Progenitor cell of endocrine pancreas (in vitro differentiated cells): ENCODE measurements at places on chromosomes 7 and 10. TPM values are rescaled to one million over a fixed set of nuclear protein-coding genes. Genes with fewer than 3 reads are reported as not detected.

GRCh38 chr10:110840923-110841428 lies 30.8 kb upstream of the PDCD4 start:
- no peak overlapping the region for H3K27ac ChIP-seq
- no peaks in the 10 kb centered on the region for H3K36me3 ChIP-seq
- H3K4me3 ChIP-seq = no peak overlapping the region
- no peaks in the 10 kb centered on the region for H3K27me3 ChIP-seq
- H3K4me1 ChIP-seq = peaks cover 41% of the 10 kb centered on the region

- peaks cover 25% of the 10 kb centered on the region for H3K4me1 ChIP-seq
- no peak for DNase-seq
- peak overlapping the region; percentile 84 for H3K27ac ChIP-seq
- no peak overlapping the region for H3K4me3 ChIP-seq
- H3K36me3 ChIP-seq = peaks cover 45% of the 10 kb centered on the region
These were observed 139.8 kb upstream of the AOAH start for GRCh38 chr7:36863901-36864701.

- H3K27me3 ChIP-seq = no peaks in the 10 kb centered on the region
- H3K36me3 ChIP-seq = no peaks in the 10 kb centered on the region
- no peak overlapping the region for H3K4me3 ChIP-seq
- H3K4me1 ChIP-seq = peaks cover 3% of the 10 kb centered on the region
- no peak for DNase-seq
These were observed 5.9 kb downstream of the MGMT start for GRCh38 chr10:129472696-129473555.

DNA sequence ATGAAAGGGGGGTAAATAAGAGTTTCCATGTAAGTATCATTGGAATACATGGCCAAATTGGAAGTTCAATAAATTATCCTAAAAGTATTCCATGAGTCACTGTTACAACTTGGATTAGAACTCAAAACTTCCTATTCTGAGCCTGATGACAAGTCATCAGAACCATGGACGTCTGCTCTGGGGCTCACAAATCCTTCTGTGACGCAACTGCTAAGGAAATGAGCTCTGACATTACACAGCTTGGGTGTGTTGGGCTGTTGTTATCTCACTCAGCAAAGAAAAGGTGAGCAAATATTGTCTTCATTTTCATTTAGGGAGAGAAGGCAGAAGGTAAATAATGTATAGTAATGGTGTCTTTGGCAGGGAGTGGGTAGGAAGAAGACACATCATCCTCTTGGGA lies 214.8 kb upstream of the ADO start:
- no peak overlapping the region for H3K4me3 ChIP-seq
- no peak for DNase-seq
- peaks cover 1% of the 10 kb centered on the region for H3K4me1 ChIP-seq
- H3K27me3 ChIP-seq = no peaks in the 10 kb centered on the region
- no peak overlapping the region for H3K27ac ChIP-seq

- no peak overlapping the region for H3K4me3 ChIP-seq
- no peak for DNase-seq
- no peaks in the 10 kb centered on the region for H3K36me3 ChIP-seq
- H3K4me1 ChIP-seq = peaks cover 6% of the 10 kb centered on the region
These were observed 97.6 kb downstream of the SUGCT start for GRCh38 chr7:40232242-40232893.

GRCh38 chr10:62068464-62068863 lies 167.0 kb downstream of the ARID5B start:
- no peak for DNase-seq
- no peaks in the 10 kb centered on the region for H3K27me3 ChIP-seq
- H3K36me3 ChIP-seq = peaks cover 24% of the 10 kb centered on the region
- no peak overlapping the region for H3K4me3 ChIP-seq
- no peaks in the 10 kb centered on the region for H3K4me1 ChIP-seq
- no peak overlapping the region for H3K27ac ChIP-seq

DNA sequence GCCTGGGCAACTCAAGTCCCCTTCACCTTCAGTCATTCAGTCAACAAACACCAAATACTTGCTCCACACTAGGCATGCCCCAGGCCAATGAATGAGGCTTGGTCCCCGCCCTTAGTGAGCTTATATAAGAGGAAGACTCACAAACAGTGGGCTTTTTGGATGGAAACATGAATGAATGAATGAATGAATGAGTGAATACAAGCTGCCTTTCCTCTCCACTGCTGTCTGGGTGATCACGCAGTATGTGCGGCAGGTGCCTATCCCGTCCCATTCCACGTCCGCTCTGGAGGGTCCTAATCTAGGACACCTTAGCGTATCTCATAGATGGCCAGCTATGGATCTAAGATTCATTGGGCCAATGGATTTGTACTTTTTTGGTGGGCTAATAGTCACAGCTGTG lies 19.8 kb upstream of the GTF2I start:
- H3K27me3 ChIP-seq = no peaks in the 10 kb centered on the region
- peaks cover 5% of the 10 kb centered on the region for H3K4me1 ChIP-seq
- H3K4me3 ChIP-seq = no peak overlapping the region
- DNase-seq = no peak

GRCh38 chr7:36538126-36538525 lies 148.5 kb downstream of the ANLN start:
- H3K4me1 ChIP-seq = no peaks in the 10 kb centered on the region
- no peak overlapping the region for H3K27ac ChIP-seq
- no peaks in the 10 kb centered on the region for H3K36me3 ChIP-seq
- DNase-seq = no peak
- H3K4me3 ChIP-seq = no peak overlapping the region

- no peaks in the 10 kb centered on the region for H3K36me3 ChIP-seq
- no peaks in the 10 kb centered on the region for H3K27me3 ChIP-seq
- DNase-seq = no peak
- H3K4me1 ChIP-seq = peaks cover 2% of the 10 kb centered on the region
- no peak overlapping the region for H3K4me3 ChIP-seq
These were observed 7.5 kb upstream of the CALD1 start for GRCh38 chr7:134771889-134772288.

DNA sequence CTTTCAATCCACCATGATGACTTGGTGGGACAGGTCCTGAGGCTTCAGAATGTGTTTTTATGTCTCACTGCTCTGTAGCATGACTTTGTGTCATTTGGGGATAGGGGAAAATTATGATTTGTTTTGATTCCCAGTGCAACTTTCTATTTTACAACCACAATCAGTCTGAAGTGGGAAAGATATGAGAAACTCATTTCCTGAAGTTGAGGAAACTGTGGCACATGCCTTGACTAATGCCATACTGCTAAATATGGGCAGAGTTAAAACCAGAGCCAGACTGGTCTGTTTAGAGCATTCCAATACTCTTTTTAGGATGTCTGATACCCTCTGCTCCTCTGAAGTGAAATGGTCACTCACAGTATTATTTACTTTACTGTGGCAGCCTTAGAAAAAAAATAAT lies 307.7 kb downstream of the ADRA2A start:
- no peaks in the 10 kb centered on the region for H3K4me1 ChIP-seq
- H3K27me3 ChIP-seq = peaks cover 14% of the 10 kb centered on the region
- DNase-seq = no peak
- no peaks in the 10 kb centered on the region for H3K36me3 ChIP-seq
- H3K4me3 ChIP-seq = no peak overlapping the region

- H3K27me3 ChIP-seq = no peaks in the 10 kb centered on the region
- H3K4me3 ChIP-seq = no peak within 1 kb of the TSS
- H3K27ac ChIP-seq = peak within 1 kb of the TSS; percentile 63
- DNase-seq = no peak
- H3K4me1 ChIP-seq = peaks cover 13% of the 10 kb centered on the region
- H3K36me3 ChIP-seq = no peaks in the 10 kb centered on the region
These were observed at the start of gene ANK3 for GRCh38 chr10:60389413-60390025. TSS of gene ANK3 (minus strand) at chr10:60389875. CDS start at chr10:60389538, 337 bp downstream.

GRCh38 chr7:158616050-158616449 lies 28.4 kb upstream of the PTPRN2 start:
- H3K4me3 ChIP-seq = no peak overlapping the region
- no peak overlapping the region for H3K27ac ChIP-seq
- no peaks in the 10 kb centered on the region for H3K27me3 ChIP-seq
- H3K4me1 ChIP-seq = no peaks in the 10 kb centered on the region

DNA sequence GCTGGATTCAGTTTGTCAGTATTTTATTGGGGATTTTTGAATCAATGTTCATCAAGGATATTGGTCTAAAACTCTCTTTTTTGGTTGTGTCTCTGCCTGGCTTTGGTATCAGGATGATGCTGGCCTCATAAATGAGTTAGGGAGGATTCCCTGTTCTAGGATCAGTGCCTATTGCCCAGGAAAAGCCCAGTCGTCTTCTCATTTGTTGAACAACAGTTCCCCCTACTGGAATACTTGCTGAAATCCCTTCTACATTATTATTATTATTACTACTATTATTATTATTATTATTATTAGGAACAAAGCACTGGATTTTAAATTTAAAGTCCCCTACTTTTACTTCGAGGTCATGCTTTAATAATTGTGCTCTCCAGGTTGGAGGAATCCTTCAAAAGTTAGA lies 528.9 kb downstream of the MAGI2 start:
- peaks cover 1% of the 10 kb centered on the region for H3K36me3 ChIP-seq
- H3K27me3 ChIP-seq = no peaks in the 10 kb centered on the region
- no peak for DNase-seq
- no peak overlapping the region for H3K27ac ChIP-seq
- no peak overlapping the region for H3K4me3 ChIP-seq

GRCh38 chr10:13500201-13500600 lies 28.6 kb downstream of the BEND7 start:
- no peak for DNase-seq
- H3K27ac ChIP-seq = peak overlapping the region; percentile 24
- no peak overlapping the region for H3K4me3 ChIP-seq
- H3K27me3 ChIP-seq = no peaks in the 10 kb centered on the region
- peaks cover 21% of the 10 kb centered on the region for H3K36me3 ChIP-seq
- H3K4me1 ChIP-seq = no peaks in the 10 kb centered on the region

GRCh38 chr10:110056822-110057221 lies 49.0 kb downstream of the ADD3 start:
- H3K4me3 ChIP-seq = no peak overlapping the region
- H3K27me3 ChIP-seq = no peaks in the 10 kb centered on the region
- H3K36me3 ChIP-seq = no peaks in the 10 kb centered on the region
- H3K27ac ChIP-seq = no peak overlapping the region

The NPC1L1 gene
- 21.0 and 21.2 TPM in 2 replicates for total RNA-seq
